Nucleus accumbens (tissue), 56 donors: ENCODE measurements at places on chromosomes 3 and 15.

GRCh38 chr3:13197795-13198194, 124.6 kb upstream of the IQSEC1 start:
- DNase-seq, result no peak

- DNase-seq, result no peak
These were observed 60.5 kb downstream of the SPTSSB start for GRCh38 chr3:161310649-161311423.

DNA sequence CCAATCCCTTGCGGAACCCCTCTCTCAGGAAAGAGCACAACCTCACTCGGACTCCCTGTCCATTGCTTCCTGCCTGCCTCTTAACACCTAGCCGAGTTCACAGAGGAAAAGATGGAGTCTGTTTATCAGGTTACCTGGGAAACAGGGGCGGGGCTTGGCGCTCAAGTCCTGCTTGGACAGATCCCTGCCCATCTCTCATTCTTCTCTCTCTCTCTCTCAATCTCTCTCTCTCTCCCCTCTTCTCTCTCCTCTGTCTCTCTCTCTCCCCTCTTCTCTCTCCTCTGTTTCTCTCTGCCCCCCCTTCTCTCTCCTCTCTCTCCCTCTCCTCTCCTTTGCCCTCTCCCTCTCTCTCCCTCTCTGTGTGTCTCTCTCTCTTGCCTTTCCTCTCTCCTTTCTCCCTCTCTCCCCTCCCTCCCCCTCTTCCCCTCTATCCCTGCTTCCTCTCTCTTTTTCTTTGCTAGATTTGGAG, at the start of gene EFHB:
Gene EFHB (minus strand): TSS at position 120 of the 469 bp plus-strand sequence. CDS start 199 bp downstream, outside the sequence.
- no peak for DNase-seq

- DNase-seq, result no peak
These were observed 52.0 kb upstream of the CORO2B start for GRCh38 chr15:68526784-68527183.

DNA sequence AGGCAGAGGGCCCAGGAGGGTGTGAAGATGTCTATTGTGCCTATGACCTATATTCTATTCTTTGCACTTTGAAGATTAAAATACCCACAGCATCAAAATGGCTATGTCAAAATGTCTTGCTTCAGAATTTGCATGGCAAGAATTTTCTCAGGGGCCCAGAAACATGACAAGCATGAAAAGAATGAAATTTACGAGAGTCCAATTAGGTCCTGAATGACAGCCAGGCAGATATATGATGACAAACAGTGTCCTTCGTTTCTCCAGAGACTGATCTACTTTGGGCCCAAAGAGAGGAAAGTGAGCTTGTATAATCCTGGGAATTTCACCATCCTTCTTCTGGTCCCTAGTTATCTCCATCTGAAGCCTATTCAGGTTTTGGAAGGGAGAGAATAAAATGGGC, 609.9 kb downstream of the FHIT start:
- no peak for DNase-seq
